ENCODE measurements at places on chromosomes 6 and 20.

- no peak for DNase-seq
Measured at GRCh38 chr6:13641315-13641714, 26.2 kb downstream of the NOL7 start.

DNA sequence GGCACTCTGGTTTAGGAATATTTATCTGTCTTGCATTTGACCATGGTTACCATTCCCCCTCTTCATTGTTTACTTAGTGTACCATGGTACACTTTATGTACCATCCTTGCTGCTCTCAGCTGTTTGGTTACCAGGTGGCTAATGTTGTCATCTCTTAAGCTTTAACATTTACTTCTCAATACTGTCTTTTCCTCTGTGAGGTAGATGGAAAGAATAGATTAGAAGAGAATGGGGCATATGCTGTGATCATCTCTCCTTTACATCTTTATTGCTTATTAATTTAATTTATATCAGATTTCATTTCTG, 109.2 kb downstream of the NCOA3 start:
- DNase-seq, result peak; percentile 31

GRCh38 chr6:160039441-160039840, 70.6 kb downstream of the IGF2R start:
- no peak for DNase-seq

GRCh38 chr6:12909833-12910232, 193.3 kb downstream of the PHACTR1 start:
- DNase-seq, result no peak

- DNase-seq, result no peak
Measured at GRCh38 chr6:144847916-144848315, 562.8 kb downstream of the UTRN start.

GRCh38 chr20:18326990-18327389, 38.7 kb downstream of the ZNF133 start:
- no peak for DNase-seq

Data from CD4-positive, alpha-beta T cell treated with Interleukin-12 subunit alpha and Interleukin-12 subunit beta, for 1 hour (primary cell).